ENCODE measurements at places on chromosomes 7 and 10.
A peak's percentile ranks its signal among the peaks of the same experiment; 100 is the strongest.

GRCh38 chr7:157637216-157637949 is 300.6 kb downstream of the DNAJB6 start:
- DNase-seq: no peak

GRCh38 chr10:2897619-2898508 is 169.5 kb upstream of the PFKP start:
- DNase-seq: no peak

DNA sequence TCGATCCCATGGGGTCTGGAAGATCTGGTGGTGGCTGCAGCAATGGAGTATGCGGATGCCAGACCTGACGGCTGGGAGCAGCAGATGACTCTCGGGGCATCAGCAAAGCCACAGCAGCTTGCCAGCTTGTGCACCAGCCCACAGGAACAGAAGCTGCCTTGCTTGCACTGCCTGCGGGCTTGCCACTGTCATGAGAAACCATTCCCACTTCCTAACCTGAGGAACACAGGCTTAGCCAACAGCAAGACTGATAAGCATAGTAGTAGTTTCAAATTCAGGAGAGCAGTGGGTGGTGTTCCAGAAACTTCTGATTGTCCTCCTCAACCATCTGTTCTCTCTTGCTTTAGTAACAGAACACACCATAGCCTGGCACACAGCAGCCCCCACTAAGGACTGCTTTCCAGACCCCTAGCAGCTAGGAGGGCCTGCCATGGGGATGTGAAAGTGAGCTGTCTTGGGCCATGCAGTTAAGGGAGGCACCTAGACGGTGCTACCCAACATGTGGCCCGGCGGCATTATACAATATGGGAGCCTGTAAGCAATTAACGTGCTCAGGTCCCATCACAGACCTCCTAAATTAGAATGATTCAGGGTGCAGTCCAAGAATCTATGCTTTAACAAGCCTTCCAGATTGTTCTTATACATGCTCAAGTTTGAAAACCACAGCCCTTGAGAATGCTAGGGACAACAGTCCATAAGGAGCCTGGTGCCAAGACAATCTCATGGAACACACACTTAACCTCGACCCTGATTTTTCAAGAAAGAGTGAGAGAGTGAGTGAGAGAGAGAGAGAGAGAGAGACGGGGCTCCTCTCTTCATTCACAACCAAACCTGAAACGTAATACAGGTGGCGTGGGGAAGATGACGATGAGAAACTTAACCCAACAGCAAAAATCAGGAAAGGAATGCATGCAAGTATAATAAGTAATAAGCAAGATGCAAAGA is 7.1 kb downstream of the ANXA11 start:
- no peak for DNase-seq

DNA sequence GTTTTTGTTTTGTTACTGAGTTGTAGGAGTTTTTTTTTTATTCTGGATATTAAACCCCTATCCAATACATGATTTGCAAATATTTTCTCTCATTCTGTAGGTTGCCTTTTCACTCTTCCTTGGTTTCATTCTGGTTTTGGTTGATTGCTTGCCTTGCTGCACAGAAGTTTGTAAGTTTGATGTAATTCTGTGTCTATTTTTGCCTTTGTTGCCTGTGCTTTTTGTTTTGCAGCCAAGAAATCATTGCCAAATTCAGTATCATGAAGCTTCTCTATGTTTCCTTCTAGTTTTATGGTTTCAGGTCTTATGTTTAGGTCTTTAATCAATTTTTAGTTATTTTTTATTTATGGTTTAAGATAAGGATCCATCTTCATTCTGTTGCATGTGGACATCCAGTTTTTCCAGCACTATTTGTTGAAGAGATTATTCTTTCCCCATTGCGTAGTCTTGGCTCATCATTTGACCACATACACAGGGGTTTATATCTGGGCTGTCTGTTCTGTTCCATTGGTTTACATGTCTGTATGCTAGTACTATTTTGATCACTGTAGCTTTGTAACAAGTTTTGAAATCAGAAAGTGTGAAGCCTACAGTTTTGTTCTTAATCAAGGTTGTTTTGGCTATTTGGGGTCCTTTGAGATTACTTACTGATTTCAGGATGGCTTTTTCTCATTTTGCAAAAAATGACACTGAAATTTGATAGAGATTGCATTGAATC is 26.4 kb downstream of the BMPR1A start:
- DNase-seq: no peak

DNA sequence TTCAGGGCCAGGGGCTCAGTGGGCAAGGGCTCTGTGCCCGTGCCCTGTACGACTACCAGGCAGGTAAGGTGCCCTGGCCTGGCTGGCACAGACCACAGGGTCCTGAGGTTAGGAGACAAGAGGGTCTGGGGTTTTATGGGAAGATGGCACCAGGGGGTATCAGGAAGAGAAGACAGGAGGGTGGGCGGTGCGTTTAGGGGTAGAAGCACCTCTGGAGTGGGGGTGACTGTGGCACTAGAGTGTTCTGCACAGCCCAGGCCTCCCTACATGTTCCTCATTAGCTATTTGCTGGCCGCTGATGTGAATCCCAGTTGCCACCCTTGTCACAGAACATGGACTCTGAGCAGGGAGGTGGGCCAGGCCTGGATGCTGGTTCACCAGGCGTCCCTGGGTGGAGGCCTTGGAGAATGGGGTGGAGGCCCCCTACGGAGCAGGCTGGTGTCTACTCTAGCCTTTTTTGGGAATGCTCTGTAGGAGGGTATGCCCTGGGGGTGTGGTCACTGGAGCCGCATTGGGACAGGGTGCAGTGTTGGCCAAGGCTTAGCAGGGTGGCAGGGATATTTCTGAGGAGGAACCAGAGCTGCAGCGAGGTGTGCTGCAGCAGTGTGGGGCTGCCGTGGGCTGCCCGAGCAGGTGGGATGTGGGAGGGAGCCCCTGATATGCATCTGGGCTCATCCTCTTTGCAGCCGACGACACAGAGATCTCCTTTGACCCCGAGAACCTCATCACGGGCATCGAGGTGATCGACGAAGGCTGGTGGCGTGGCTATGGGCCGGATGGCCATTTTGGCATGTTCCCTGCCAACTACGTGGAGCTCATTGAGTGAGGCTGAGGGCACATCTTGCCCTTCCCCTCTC is 5.0 kb downstream of the PGAM2 start:
- peak; percentile 27 for DNase-seq

GRCh38 chr7:13524076-13524475 is 465.4 kb downstream of the ETV1 start:
- no peak for DNase-seq

DNA sequence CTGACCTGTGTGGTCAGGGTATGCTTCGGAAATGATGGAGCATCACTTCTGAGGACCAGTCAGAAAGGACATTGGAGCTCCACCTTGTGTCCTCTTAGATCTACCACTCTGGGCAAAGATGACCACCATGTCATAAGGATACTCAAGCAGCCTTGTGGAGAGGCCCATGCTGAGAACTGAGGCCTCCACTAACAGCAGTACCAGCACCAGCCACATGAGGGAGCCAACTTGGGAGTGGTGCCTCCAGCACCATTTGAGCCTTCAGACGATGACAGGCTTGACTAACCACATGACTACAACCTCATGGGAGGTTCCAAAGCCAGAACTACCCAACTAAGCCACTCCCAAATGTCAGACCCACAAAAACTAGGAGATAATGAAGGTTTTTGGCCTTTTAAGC is 116.0 kb downstream of the NPTX2 start:
- no peak for DNase-seq

- DNase-seq: no peak
Measured at GRCh38 chr7:98341106-98341505, 59.6 kb downstream of the BRI3 start.

GRCh38 chr7:55307123-55307916 is 57.8 kb upstream of the LANCL2 start:
- no peak for DNase-seq

GRCh38 chr10:58851606-58852005 is 324.8 kb upstream of the PHYHIPL start:
- DNase-seq: no peak

DNA sequence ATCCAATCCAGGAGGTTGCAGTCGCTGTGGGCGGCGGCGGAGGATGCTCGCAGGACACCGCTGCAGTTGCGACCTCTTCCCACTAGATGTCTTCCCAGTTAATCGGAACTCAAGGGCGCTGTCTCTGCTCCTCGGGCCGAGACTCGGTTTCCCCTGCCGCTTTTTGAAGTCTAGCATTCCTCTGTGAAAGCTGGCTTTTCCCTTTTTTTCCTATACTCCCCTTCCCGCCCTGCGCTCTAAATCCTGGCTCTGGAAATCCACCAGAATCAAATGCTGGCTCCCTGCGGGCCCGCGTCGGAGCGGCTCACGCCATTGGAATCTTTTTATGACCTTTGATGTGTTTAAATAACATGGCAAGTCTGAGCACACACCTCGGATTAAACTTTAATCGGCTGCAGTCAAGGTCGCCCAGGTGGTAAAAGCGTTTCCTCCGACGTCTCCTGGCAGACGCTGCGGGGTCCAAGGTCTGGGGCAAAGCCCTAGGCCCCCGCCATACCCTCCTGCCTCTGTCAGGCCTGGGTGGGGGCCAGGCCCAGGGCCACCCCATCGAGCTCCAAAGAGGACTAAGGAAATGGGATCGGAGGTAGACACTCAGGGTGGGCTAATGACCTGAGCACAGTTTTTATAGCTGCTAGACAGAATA is 10.7 kb upstream of the HOXA13 start:
- DNase-seq: peak; percentile 73

DNA sequence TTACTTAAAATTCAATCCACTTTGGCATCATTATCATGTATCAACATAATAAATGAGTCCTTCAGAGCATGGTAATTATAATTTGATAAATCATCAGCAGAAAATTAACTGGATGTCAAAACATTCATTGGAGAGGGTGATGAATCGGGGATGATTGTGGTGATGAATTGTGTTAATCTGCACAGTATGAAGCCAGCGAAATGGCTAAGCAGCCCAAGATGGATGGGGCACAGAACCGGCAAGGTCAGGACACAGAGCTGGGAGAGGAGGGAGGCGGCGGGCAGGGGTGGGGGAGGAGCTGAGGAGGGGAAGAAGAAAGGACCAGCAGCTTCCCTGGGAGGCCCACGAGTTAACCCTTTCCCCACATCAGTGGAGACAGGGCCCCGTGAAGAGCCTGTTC is 536.1 kb downstream of the LRMDA start:
- no peak for DNase-seq

GRCh38 chr7:78396210-78396609 is 597.6 kb downstream of the PHTF2 start:
- DNase-seq: no peak

- peak; percentile 14 for DNase-seq
Measured at GRCh38 chr10:129792141-129792540, 171.9 kb downstream of the EBF3 start.

DNA sequence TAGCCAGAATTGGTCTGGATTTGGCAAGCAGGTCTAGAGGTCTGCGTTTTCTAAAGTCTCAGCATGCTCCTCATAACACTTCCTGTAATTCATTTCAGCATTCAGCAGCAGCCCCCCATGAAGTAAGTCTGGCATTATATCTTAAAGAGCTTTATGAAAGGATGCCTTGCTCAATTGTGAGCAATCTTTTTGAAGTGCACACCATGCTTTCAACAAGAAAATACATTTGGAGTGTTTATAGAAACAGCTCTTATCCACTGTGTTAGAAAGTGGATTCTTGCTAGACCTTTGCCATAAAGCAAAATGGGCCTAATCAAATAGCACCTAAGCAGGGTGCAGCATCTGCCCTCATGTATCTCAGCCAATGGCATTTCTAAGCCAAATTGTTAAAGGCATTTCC is 378.0 kb upstream of the AKR1E2 start:
- no peak for DNase-seq

- DNase-seq: no peak
Measured at GRCh38 chr10:52961323-52961722, 188.7 kb upstream of the MBL2 start.

DNA sequence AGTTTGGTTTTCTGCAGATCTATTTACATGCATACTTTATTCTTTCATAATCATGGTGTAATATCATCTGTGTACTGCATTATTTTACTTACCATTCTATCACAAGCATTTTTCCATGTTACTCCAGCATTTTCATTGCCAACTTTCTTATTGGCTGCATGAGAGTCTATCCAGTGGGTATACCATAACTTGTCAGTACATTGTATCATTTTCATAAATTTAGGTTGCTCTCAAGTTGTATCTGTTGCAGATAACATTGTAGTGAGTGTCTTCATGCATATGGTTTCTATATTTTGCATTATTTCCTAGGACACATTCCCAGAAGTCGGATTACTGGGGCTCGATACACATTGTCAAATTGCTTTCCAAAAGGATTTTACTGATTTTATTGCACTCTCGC is 87.2 kb upstream of the INSYN2A start:
- no peak for DNase-seq

- no peak for DNase-seq
Measured at GRCh38 chr7:104820836-104821535, 193.0 kb upstream of the KMT2E start.

DNA sequence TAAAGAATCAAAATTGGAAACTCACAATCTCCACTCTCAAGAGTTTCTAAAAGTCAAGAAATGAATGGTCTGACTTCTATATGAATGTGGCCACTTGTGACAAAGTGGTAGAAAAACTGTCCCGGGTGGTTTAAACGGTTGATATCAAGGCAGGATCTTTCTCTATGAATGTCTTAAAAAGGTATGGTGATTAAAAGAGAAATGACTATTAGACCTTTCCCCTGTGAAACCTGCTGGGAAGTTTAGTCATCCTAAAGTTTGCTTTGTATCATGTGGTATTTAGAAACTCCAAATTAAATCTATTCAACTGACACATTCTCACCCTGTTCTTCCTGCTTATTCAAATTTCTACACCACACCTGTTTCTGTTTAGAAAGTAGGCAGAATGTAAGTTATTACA is 492.5 kb downstream of the XPNPEP1 start:
- DNase-seq: no peak

DNA sequence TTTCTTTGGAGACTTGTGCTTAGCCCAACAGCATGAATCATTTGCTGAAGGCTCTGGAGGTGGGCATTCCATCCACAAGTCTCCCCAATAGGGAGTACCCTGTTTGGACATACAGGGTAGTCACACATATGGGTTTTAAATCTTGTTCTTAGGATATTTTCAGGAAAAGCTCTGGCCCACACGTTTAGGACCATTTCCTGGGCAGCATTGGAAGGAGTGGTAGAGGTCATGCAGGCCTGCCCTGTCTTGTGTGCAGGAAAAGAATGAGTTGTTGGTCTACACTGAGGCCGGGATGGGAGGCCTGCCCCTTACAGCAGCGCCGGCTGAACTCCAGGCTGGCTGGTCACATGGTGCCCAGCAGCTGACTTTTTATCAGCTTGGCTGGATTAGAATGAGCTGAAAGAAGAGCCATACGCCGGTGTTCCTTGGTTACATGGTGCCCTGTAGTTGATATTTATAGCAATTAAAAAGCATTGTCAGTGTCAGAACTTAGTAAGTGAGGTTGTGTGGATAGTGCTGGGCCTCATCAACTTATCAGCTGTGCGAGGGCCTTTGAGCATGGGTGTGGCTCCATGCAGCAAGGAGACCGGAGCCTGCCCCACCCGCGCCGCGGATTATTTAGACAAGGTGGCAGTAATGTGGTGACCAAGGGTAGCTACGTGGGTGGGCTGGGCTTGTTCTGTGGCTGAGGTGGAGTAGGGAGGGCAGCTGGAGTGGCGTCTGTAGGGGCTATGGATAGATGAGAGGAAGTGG is 28.6 kb downstream of the OGDH start:
- peak; percentile 78 for DNase-seq

- no peak for DNase-seq
Measured at GRCh38 chr7:90465816-90466215, 3.6 kb upstream of the PTTG1IP2 start.

- DNase-seq: no peak
Measured at GRCh38 chr7:152177681-152178404, 152.4 kb downstream of the GALNT11 start.

- no peak for DNase-seq
Measured at GRCh38 chr7:130369831-130370550, 10.3 kb upstream of the CPA1 start.

- DNase-seq: no peak
Measured at GRCh38 chr10:10676972-10677371, 340.7 kb upstream of the CELF2 start.
